ENCODE measurements at places on chromosomes 1 and 21.

- DNase-seq, result no peak
Measured at GRCh38 chr1:150905301-150905700, 18.4 kb downstream of the CTXND2 start.

- no peak for DNase-seq
Measured at GRCh38 chr1:17865912-17866739, 111.0 kb downstream of the ACTL8 start.

- DNase-seq, result no peak
Measured at GRCh38 chr1:239814306-239814881, 277.3 kb upstream of the FMN2 start.

- no peak for DNase-seq
Measured at GRCh38 chr1:215056584-215056983, 26.0 kb upstream of the KCNK2 start.

DNA sequence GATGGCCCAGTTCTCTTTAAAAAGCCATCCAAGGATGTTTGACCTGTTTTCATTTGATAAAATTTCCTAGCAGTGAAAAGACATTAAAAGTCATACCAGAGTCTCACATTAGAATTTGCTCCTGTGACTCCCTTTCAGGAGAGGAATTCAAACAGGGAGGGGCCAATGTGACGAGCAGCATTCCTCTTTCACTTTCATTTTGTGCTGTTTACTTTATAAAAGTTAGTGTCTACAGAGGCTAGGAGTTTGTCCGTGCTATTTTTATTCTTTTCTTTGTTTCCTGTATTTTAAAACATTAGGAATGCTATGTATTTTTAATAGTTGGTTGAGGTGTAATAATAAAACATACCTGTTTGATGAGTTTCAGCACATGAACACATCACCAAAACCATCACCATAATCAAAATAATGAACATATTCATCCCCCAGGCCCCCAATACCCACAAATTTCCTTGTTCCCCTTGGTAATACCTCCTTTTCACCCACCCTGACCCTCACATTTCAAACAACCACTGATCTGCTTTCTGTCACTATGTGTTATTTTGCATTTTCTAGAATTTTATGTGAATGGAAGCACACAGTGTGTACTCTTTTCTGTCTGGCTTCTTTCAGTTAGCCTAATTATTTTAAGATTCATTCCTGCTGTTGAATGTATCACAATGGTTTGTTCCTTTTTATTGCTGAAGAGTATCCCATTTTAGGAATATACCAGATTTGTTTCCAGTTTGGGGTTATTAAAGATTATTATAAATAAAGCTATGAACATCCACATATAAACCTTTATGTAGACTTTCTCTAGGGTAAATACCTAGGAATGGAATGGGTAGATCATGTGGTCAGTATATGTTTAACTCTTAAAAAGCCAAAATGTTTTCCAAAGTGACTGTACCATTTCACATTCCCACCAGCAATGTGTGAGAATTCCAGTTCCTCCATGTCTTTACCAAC, 129.5 kb downstream of the TENT5C start:
- DNase-seq, result no peak

- DNase-seq, result no peak
Measured at GRCh38 chr1:118717893-118718292, 270.2 kb downstream of the TBX15 start.

- no peak for DNase-seq
Measured at GRCh38 chr1:184254849-184255248, 132.0 kb upstream of the C1orf21 start.

- no peak for DNase-seq
Measured at GRCh38 chr21:34530261-34530660, 18.3 kb upstream of the KCNE1 start.

DNA sequence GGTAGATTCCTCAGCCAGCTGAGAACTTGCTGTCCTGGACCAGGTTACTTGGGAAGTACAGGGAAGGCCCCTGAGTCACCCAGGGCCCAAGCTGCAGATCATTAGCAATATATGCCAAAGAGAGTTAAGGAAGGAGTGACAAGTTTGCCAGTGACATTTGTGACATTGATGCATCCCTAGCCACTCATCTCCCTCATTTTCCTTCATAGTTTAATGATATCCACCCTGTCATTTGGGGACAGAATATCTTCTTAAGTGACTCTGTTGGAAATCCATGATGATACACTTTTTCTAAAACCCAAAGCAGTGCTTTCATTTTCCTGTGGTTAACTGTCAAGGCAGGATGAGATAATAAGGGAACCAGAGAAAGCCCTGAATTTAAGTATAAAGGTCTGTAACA, 3.2 kb downstream of the TNN start:
- DNase-seq, result no peak

DNA sequence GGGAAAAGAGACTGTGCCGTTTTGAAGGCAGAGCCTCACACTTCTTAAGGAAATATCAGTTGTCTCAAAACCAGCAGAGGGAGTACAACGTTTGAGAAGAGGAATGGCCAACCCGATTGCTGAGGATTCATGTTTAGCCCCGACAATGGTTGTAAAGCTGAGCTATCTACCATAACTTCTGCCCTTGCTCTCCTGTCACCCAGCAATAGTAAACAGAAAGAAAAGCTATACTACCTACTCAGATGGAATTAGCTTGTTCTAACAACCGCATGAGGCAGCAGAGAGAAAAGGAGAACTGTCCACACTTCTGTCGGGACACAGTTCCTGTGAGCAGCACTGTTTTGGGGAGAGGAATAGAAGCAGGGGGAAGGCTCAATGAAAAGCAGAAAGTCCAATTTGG, 91.2 kb downstream of the SLC45A1 start:
- DNase-seq, result no peak

GRCh38 chr1:161981735-161982506, 41.7 kb downstream of the OLFML2B start:
- DNase-seq, result no peak

DNA sequence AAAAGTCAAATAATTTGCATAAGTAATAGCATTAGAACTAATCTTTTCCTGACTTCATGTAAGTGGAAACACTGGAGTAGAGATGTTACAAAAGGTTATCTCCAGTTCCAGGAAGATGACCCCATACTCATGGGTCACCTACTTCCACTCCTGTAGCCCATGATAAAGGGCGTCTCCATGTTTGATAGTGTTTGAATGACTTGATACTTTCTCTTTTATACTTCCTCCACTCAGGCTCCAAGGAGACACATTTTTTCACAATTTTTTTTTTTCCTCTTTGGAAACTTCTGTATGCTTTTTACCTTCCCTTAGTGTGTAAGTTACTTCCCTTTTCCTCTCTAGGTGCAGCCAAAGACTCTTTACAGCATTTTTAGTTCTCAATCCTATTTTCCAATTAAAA, 382.1 kb upstream of the B3GALT2 start:
- no peak for DNase-seq

DNA sequence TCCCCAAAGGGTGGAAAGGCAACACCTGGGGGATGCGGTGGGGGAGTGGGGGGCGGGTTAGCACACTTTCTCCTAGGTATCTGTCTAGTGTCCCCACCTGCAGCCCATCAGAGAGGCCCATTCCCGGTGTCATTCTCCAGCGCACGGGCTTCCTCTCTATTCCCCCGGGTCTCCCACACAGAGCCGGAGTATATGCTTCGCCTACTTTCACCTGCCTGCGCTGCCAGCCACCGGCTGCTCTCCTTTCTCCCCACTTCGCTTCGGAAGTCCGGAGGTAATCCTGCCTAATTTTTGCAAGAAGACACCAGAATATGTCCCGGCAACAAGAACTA, 852 bp downstream of the RGS7 start:
- no peak for DNase-seq

DNA sequence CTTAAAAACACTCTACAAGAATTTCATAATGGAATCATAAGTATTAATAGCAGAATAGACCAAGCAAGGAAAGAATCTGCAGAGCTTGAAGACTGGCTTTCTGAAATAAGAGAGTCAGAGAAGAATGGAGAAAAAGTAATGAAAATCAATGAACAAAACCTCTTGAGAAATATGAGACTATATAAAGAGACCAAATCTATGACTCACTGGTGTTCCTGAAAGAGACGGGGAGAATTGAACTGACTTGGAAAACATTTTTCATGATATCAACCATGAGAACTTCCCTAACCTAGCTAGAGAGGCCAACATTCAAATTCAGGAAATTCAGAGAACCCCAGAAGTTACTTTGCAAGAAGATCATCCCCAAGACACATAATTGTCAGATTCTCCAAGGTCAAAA, 85.6 kb downstream of the GDAP2 start:
- no peak for DNase-seq

- DNase-seq, result no peak
Measured at GRCh38 chr1:199163670-199164069, 524.8 kb downstream of the PTPRC start.

GRCh38 chr1:115356356-115356755, 18.3 kb upstream of the NGF start:
- no peak for DNase-seq

DNA sequence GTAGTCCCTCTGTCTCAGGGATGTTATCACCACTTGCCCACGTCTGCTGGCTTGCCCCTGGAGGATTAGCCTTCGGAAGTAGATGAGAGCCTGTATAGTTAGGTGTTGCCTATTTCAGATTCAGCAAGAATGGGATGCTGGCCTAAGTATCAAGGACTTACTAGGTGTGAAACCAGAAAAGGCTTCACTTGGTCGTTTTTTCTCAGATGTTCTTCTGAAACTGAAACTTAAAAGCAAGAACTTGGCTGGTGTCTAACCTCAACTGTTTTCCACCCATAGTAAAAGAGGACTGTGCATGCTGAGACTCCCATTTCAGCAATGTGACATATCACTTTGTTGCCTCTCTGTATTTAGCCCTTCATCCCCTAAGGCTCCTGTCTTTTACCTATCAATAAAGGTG, 67.0 kb upstream of the LRRC53 start:
- DNase-seq, result no peak
